ENCODE measurements at places on chromosomes 16 and 17.

GRCh38 chr16:66568355-66568754 is 2.1 kb downstream of the CMTM1 start:
- no peak for DNase-seq

- DNase-seq = no peak
Measured at GRCh38 chr16:85999778-86000177, 100.8 kb downstream of the IRF8 start.

DNA sequence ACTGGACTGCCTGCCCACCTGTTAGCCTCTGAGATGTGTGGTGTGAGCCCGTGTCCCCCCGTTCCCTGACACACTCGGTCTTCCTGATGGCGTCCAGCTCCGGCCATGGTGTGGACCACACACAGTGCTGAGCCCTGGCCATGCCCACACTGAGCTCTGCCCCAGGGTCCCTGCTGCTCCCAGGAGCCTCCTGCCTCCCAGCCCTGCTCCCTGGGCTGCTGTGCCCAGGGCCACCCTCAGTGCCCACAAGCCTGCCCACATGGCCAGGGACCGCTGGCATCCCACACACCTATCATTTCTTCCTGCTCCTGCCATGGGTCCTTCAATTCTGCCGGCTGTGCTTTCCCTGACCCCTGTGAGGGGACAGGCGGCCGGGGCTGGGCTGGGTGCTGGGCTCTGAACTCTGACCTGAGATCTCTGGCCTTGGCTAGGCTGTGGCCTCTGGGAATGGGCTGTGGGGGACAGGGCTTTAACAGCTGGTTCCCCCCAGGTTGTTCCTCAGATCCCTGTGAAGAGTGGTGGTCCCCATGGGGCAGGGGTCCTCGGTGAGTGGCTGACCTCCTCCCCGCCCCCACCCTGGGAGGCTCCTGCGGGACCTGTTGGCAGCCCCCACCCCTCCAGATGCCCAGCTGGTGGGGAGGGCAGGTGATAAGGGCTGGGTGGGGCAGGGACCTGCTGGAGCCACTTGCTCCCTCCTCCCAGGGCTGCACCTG is 4.0 kb downstream of the CEMP1 start:
- no peak for DNase-seq

GRCh38 chr16:56847173-56847910 is 17.7 kb upstream of the SLC12A3 start:
- DNase-seq = no peak

- no peak for DNase-seq
Measured at GRCh38 chr16:57593021-57593420, 35.4 kb upstream of the ADGRG1 start.

- DNase-seq = no peak
Measured at GRCh38 chr17:49015179-49015923, 18.2 kb downstream of the IGF2BP1 start.

DNA sequence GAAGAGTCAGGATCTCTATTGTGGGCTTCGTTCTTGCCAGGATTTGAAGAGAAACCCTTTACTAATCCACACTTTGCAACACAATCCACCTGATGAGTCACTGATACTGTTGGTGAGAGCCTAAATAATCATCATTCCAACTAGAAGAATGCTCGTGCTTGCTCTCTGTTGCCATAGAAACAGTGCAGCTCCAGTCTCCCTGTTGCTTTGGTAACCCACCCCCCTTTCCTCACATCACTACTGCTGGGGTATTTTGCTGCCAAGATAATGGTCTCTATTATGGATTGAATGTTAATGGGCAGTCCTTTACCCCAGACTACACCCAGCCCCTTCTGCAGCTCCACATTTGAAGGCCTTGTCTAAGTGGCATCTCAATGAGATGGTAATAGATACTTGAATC is 190.4 kb downstream of the ABCC12 start:
- DNase-seq = peak; percentile 63

DNA sequence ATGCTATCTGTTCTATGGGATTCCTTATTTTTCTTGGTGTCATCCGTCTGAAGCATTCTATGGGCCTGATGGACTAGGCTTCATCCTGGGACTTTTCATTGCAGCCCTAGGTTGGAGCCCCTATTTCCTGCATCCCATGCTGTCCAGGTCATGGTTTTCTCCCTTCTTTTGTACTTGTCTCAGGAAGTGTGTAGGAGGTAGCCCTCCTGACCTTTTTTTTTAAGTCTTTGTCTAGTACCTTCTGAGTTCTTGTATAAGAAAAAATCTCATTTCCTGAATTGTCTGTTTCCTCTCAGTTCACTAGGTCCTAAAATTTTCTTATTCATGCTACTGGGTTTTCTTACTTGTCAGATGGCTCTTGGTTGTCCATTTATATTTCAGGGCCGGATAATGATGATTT is 6.0 kb downstream of the NDEL1 start:
- DNase-seq = no peak

DNA sequence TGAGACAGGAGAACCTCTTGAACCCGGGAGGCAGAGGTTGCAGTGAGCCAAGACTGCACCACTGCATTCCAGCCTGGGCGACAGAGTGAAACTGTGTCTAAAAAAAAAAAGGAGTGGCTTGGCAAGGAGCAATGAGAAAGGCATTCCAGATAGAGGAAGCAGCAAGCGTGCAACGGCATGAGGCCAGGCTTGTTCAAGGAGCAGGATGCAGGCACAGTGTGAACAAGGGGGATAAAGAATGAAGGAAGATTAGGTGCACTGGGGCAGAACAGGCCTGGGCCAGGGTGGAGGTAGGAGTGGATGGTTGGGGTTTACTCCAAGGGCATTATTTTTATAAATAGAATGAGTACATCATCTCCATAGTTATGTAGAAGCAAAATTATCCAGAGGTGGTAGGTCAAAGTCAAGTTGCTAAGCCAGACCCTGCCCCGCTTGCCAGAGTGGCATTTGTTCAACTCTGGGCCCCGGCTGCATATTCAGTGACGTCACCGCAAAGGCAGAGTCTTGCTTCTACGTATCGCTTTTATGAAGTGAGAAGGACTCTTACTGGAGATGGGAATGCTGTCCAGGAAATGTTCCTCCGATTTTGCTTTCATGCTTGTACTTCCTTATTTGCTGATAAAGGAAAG is 100.2 kb downstream of the KATNIP start:
- DNase-seq = no peak

- no peak for DNase-seq
Measured at GRCh38 chr17:17935321-17936271, 36.6 kb downstream of the TOM1L2 start.

GRCh38 chr16:2365397-2366294 is 25.1 kb upstream of the ABCA3 start:
- DNase-seq = no peak

DNA sequence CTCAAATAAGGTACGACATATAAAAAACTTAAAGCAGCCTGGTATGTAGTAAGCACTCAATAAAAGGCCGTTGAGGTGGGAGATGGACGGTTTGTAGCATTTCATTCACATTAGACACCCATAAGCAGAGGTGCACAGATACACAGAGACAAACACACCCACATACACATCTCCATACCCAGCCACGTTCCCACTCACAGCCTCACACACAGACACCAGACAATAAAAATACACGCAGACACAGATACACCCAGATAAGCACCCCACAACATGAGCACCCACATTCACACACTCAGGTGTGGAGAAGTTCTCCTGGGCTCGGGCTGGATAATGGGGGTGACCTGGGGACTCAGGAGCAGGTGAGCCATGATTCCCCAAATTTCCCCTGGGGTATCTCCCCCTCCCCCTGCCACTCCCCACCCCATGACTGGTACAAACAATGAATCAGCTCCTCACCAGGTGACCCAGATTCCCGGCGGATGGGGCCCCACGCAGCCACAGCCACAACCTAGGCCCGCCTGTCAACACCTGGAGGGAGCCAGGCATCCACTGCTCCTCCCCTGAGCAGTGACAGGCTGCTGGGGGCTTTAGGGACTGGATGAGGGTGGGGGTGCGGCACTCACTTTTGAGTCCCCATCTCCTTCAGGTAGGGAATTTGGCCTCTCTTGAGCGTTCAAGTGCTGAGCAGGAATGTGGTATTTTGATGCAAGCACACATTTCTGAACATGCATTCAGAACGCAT is 2.7 kb downstream of the DLX3 start:
- no peak for DNase-seq

All from NCI-H1436 (cell line).